Mucosa of gallbladder (tissue), 1 donor: ENCODE measurements at places on chromosomes 3 and 15. TPM values are rescaled to one million over a fixed set of nuclear protein-coding genes. Genes with fewer than 3 reads are reported as not detected.

- no peak for DNase-seq
These were observed 42.7 kb downstream of the HES1 start for GRCh38 chr3:194178669-194179068.

DNA sequence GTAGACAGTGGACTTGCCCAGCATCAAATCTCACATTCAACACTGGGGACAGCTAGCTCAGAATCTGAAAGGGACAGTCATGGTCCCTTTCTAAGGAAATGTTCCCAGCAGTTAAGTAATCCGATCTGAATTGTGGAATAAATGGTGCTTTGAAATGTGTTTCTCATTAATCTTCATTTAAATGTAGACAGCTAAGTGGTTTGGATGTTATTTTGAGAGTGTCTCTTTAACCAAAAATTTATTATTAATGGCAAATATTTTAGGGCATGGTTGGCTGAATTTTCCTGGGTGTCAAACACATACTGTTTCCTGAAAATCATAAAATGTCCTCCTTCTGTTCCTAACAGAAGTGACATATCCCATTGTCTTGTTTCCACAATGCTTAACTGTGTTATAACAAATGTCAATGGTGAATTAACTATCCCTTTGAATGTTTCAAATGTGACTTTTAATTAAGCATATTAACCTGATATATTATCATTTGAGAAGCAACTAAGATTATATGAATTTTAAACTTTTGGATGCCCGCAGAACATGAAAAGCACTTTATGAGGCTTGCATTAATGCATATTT lies 210.8 kb downstream of the CHST2 start:
- DNase-seq, result no peak

GRCh38 chr15:70396807-70397206 lies 299.1 kb upstream of the TLE3 start:
- no peak for DNase-seq

- no peak for DNase-seq
These were observed 15.7 kb downstream of the GTPBP8 start for GRCh38 chr3:113006359-113007056.

DNA sequence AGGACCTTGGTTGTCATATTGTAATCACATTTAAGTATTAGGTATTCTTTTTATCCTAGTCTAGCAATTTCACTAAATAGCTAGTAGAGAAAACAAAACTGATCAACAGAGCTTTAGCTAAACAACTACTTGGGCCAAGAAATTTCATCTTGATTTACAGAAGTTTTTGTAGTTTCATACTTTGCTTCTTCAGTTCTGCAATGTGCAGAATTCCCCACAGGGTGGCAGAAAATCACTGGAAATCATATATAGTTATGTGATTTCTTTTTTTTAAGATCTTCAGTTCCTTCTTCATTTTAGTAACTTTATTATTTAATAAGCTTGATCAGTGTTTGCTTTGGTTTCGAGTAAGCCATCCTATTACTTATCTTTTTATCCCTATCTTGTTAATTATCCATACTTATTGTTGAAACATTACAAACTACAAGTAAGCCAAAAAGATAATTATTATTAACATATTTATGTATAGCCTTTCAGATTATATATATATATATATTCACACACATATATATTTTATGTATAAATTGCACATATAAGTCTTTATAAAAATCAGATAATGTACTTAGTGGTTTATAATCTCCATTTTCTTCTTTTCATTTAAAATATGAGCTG lies 2.2 kb upstream of the BNIP2 start:
- DNase-seq, result peak; percentile 60

GRCh38 chr3:31832551-31832950 lies 148.5 kb downstream of the OSBPL10 start:
- DNase-seq, result no peak

DNA sequence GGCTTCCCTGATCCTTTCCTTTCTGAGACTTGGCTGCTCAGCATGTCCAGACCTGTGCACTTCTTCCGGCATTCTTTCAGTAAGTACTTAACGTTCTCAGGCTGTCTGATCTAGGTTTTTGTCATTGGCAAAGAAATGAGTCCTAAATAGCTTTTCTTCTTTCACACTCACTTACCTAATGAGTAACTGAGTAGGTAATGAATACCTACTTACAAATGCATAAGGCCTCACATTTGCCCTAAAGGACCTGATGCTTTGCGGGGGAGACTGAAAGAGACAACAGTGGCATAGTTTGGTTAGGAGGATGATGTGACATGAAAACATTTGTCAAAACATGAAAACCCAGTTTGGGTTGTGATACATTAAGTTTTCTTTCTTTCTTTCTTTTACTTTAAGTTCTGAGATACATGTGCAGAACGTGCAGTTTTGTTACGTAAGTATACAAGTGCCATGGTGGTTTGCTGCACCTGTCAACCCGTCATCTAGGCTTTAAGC lies 516.7 kb upstream of the CFAP20DC start:
- DNase-seq, result no peak

- no peak for DNase-seq
These were observed 8.1 kb downstream of the PCCB start for GRCh38 chr3:136258199-136258598.

IMPG2 gene
- 0.29 TPM for total RNA-seq

WDR93 gene
- total RNA-seq, result 0.49 TPM

- no peak for DNase-seq
These were observed 27.2 kb downstream of the ETV5 start for GRCh38 chr3:186081678-186082077.

RBP2 gene
- total RNA-seq, result 12.2 TPM

- DNase-seq, result no peak
These were observed 15.9 kb upstream of the SLC4A7 start for GRCh38 chr3:27500035-27500434.

DNA sequence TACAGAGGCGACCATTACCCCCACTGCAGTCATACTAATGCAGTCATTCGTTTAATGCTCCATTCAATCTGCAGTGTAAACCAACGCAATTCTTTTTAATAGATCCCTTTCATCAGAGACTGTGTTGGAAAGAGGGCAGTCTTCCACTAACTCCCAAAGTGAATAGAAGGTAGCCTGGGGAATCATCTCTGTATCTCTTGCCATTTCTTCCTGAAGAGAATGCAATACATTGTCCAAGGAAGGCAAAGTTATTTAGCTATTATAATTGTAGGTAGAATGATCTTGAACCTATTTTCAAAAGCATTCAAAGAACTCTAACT lies 1.3 kb upstream of the SLITRK3 start:
- no peak for DNase-seq

ZNF620 gene
- 3.2 TPM for total RNA-seq

SLC28A2 gene
- 86.6 TPM for total RNA-seq

PP2D1 gene
- not detected for total RNA-seq

SPINK8 gene
- total RNA-seq, result not detected

MUC20 gene
- total RNA-seq, result 198 TPM

DNA sequence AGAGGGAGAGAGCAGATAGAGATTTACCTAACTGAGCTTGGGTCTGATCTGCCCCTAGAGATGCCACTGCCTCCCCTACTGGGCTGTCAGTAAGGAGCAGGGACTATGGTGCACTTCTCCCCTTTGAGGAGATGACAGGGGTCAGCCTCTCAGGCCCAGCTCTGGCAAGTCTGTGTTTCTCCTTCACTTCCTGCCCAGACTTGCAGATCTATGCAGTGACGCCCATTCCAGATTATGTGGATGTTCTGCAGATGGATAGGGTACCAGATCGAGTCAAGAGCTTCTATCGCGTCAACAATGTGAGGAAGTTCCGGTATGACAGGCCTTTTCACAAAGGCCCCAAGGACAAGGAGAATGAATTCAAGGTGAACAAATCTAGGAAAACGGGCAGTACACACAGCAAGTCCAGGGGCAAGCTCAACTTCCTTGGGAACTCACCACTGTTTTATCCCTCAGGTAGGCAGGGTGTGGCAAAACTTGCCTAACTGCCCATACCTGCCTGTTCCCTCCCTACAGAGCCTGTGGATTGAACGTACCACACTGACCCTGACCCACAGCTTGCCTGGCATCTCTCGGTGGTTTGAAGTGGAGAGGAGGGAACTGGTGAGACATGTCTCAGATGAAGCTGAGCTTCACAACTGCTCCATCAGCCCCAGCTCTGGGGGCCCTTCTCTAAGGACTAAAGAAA lies 29.1 kb upstream of the MANF start:
- no peak for DNase-seq

DNA sequence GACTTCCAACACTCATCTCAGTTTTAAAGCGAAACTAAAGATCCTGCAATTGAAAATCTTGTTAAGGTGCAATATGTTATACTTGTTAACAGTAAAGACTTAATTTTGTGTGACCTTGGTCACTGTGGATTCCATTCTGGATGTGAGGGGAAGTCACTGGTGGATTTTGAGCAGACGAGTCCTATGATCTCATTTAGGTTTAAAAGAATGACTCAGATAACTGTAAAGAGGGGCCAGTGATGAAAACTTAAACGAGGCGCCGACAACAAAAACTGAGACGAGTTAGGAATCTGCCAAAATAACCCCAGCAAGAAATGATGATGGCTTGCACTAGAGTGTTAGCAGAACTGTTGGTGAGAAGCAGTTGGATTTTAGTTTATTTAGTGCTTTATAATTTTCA lies 56.5 kb downstream of the LRRC28 start:
- no peak for DNase-seq

TBC1D5 gene
- 60.0 TPM for total RNA-seq

- DNase-seq, result no peak
These were observed 111.2 kb downstream of the RAP2B start for GRCh38 chr3:153273217-153273616.

DNA sequence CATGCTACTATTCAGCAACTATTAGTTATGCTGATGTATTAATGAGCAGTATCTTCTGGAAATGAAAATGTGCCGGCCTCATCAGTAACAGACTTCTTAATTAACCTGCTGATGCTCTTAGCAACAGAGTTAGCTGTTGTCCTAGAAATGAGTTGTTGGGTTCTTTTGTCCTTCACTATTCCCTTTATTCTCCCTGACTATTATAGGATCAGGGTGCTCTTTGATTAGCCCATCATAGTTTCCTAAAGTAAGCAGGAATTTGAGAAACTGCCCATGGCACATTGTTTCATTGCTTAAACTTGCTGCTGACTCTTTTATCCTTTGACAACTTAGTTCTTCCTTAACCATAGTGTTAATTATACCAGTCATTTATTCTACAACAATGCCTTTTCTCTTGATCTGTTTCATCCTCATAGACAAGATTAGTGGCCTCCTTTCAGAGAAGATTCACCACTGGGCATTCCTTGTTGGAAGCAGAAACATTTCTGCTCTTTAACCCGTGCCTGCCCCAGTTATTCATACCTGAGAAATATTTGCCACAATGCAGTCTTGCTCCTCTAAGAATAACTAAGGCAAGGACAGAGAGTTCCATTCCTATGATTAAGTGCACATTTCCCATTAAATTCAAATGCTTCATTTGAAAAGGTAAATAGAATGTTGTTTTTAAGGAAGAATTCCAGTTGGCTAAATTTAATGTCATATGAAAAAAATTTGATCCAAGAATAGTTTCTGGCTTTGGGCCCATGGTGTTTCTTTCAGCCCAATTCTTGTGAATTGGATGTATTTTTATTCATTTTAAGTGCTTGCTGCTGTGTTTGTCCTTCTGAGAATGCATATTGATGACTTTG lies 573.3 kb upstream of the TBL1XR1 start:
- no peak for DNase-seq

DNA sequence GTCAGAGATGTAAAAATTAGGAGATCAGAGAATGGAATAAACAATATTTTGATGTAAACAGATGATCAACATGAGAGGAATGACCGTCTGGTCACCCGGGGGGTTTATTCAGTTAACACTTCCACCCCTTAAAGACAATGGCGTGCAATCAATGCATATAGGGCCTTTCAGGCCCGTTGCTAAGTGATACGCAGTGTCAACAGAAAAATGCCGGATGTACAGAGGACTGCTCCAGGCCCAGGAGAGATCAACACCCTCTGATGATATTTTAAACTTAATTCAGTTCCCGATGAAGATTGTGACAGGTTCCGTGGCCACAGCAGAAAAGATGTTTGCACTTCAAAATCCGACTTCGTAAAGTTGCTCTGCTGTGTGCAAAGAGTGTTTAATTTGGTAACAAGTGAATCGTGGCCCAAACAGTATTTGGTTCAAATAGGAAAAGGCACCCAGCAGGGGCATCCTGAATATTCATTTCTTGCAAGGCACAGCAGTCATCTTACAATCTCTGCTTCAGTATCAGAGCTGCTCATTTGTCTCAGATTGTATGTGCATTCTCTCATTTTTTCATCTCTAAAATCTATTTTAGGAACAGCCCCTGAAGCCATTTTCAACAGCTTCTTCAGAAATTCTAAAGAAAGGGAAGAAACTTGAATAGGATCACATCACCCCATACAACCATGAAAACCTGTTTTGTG lies 72.6 kb downstream of the FOXB1 start:
- DNase-seq, result no peak

SKOR1 gene
- total RNA-seq, result 0.43 TPM

LRRC31 gene
- total RNA-seq, result 2.9 TPM

MYZAP gene
- total RNA-seq, result 8.2 TPM

- no peak for DNase-seq
These were observed 1148.5 kb downstream of the IGSF11 start for GRCh38 chr3:117886147-117886546.

DNA sequence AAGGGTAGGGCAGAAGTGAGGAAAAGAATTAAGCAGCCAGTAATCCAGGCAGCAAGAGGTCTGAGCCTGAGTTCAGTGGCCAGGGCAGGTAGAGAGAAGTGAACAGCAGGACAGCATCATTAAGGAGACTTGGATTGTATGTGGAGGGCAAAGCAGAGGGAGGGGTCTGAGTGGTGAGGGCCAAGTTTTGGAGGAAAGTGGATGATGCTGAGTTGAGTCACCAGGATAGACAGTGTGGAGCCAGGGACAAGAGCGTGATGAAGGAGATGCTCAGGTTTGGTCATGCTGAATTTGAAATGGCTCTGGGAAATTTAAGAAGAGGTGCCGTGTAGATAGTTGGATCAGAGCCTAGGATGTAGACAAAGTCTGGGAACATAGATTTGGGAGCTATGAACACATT lies 93.1 kb downstream of the ARHGEF26 start:
- no peak for DNase-seq

- no peak for DNase-seq
These were observed at the start of gene MAP4 for GRCh38 chr3:48016301-48016973. Gene MAP4 (minus strand): TSS chr3:48016416. CDS start chr3:47998860, 17,556 bp downstream.

DNA sequence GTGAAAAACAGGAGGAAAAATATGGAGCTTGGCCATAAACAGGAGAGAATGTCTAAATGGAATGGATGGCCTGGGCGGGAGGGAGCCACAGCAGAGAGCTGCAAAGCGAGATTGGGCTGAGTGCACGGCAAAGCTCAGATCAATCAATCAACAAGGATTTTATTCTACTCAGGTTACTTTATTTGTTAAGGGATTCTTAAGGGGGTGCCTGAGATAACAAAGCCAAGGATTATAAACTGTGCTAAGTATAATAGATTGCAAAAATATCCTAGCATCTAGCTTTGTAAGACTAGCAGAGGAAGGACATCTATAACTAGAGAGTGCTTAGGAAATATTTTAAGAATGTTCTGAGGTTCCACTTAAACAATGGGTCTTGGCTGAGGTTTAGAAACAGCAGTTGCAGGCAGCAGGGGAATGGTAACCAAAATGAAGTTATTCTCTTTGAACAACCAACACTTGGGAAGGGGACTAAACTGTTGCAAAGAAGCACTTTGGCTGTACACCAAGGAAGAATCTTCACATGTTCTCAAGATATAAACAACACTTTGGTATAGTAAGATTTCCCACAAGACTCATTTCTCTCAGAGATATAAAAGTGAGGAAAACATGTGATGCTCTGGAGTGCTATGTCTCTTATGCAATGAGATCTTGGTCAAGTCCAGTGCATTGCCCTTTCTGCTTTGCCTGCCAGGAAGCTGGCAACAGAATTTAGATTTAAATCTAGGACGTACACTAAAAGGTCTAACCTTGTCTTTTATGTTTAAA lies 35.5 kb downstream of the TMEM212 start:
- no peak for DNase-seq
